BJ (cell line): ENCODE measurements at places on chromosomes 5 and 9.

DNA sequence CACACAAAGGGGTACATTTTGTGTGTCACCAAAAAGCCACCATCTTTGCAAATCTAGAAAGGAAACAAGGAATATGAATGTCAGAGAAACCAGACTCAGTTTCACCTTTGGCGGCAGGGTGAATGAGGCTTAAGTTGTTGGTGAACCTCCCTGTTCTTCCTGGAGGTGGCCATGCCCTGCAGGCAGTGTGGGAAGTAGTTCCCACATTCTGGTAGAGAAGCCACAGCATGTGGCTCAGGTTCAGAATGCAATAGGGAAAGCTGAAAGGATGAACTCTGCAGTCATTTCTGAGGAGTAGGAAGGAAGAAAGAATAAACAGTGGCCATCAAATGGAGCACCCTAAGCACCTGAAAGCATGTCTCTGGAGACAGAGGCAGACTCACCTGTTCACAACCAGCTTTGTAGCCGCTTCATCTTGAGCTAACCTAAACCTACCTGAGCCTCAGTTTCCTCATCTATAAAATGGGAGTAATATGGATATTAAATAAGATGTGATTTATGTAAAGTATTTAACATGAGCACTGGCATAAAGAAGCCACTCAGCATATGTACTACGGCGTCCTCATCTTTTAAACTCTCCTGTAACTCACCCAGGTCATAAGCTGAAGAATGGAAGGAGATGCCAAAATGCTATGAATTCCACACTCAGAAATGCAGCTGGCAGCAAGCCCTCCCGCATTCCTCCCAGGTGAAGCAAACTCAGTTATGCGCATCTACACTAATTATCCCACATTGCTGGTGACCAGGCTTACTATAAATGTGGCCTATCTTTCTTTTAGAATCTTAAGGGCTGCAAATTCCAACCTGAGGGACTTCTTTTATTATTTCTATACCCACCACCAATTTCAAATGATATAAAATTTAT lies 86.0 kb downstream of the ZNF608 start:
- DNase-seq: no peak

GRCh38 chr5:77568082-77568481 lies 70.4 kb downstream of the OTP start:
- DNase-seq: no peak

DNA sequence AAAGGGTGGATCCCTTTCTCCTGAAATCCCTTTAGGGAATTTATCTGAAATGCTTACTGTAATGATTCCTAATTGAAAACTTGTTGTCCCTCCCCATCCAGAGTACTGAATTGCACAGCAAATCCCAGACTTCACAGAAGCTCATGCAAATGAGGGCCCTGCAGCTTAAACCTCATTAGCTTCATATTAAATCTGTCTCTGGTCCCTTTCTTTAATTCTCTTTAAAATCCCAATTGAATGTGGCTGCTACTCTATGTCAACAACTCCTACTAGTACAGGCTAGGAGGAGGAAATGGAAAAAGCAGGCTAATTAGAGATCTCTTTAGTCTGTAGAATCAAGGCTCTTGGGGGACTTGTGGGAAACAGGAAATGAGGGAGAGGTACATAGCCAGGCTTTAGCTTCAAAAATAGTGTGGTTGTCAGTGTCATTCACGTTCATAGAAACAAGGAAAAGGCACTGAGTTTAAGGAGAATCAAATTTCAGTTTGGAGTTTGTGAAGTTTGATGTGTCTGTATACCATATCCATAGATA lies 191.3 kb upstream of the PRDM9 start:
- no peak for DNase-seq

GRCh38 chr5:29130786-29131185 lies 2062.7 kb upstream of the CDH6 start:
- no peak for DNase-seq

- no peak for DNase-seq
Observed at GRCh38 chr5:151231359-151231758, 7.5 kb upstream of the CCDC69 start.

DNA sequence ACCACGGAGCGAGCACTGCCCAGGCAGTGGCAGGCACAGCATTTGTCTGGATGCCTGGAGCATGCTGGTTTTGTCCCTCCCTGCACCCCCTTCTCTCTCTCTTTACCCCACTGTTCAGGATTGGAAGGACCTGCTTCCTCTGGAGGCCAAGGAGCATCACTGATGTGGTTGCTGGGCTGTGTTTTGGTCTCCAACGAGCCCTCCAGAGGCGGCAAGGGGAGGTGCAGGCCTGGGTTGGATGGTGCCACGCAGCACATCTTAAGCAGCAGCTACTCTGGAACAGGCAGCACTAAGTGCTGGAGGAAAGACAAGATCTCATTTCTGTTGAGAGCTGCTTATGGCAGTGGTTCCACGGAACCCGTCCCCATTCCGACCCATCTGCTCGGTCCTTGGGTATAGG lies 139.6 kb downstream of the CMYA5 start:
- no peak for DNase-seq

DNA sequence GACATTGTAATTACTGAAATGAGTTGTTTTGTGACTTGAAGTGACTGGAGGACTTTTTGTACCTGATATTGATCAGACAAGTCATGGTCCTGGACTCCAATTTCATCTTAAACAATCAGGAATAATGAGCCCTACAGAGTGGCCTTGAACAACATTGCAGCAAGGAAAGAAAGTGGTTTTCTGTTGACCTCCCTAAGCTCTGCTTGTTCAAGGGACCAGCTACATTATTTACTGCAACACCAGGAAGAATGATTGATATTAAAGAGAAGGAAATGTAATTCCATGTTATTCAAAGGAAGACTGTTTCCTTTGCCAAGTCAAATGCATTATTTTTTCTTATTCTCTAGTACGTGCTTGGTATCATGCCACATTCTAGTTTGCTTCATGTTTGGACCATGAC lies 22.6 kb downstream of the ENTREP1 start:
- no peak for DNase-seq

DNA sequence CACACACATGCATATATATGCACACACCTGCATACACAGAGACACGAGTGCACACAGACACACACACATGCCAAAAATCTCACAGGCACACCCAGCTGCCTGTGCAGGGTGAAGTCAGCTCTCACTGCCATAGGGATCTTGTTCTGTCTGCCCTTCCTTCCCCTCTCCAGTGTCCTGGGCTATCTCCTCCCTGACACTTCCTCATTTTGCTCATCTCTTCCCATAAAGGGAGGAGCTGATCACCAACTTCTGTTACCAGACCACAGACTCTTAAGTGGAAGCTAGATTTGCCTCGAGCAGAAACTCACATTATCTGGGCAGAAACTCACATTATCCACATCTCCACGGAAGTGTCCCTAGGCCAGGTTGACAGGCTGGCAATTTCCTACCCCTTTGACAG lies 28.7 kb downstream of the LCP2 start:
- no peak for DNase-seq

DNA sequence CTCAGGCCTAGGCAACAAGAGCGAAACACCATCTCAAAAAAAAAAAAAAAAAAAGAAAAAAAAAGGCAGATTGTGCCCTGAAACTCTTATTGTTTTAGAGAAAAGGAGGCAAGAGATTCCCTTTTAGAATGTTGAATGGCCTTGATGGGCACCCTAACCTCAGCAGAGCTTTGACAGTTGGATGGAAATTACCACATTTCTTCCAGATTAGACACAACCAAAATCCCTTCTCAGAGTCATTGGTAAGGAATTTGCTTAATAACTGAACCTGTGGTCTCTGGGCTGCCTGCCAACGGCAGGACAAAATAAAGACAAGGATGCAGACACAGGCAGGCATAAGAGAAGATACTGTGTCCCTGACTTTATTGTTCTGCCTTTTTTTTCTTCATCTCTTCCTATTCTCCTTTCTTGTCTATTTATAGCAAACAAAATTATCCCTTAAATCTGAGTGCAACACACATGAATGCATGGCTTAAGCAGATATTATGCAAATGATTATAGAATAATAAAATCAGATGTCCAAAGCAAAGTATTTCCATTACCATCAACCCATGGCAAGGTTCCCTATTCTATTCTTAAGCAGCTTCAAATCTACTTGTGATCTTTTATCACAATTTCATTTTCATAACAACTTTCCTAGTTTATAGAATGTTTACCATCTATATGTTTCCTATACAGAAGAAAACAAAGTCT lies 37.3 kb upstream of the TRIO start:
- DNase-seq: peak; percentile 70
